Astrocyte of the cerebellum (primary cell): ENCODE measurements at places on chromosomes 11 and 22.

DNA sequence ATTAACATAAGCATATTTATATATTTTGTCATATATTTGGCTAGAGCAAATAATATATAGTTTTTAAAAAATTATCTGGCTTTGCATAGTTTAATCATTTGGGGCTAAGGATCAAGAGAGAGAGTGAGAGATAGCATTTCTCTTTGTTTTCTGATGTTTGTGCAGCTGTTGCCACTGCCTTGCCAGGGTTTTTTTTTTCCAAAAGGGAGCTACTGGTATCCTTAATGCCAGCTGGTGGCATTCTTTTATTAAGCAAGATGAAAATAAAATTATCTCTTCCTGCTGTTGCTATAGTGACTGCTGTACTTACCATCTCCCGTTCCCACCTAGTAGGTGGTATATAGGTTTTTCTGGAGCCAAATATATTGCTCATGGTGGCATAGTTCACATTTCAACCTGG lies 793.3 kb upstream of the ARHGAP42 start:
- no peak for DNase-seq

GRCh38 chr11:10716543-10717259 lies 23.1 kb upstream of the IRAG1 start:
- DNase-seq: no peak

- no peak for DNase-seq
Measured at GRCh38 chr11:127052404-127052803, 51.8 kb upstream of the KIRREL3 start.

DNA sequence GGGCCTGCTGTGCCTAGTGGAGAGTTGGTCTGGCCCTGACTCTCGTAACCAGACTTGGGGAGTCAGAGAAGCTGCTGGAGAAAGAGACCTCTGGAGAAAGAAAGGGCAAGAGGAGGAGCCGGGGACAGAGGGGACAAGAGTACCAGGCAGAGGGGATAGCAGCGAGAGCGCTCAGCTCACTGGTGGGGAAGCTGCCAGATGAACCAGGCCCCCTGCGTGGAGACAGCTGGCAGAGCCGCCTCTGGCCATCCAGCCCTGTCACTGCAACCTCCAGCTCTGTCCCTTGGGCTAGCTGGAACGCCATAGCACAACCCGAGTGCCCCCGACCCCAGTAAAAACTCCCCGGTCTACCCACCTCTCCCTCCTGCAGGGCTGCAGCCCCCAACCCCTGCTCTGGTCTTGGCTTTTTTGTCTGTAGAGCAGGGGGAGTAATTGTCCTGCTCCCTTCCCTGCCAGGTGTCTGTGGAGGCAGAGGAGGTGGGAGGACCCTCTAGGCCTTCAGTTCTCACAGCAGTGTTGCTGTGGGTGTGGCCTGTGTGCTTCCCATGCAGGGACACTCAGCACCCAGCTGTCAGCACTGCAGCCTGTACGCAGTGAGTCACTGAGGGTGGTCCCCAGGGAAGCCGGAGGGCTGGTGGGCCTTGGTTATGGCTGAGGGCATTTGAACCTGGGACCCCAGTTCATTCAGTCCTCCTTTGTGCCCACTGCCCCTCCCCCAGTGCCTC lies 4.8 kb upstream of the SUN2 start:
- DNase-seq: no peak

DNA sequence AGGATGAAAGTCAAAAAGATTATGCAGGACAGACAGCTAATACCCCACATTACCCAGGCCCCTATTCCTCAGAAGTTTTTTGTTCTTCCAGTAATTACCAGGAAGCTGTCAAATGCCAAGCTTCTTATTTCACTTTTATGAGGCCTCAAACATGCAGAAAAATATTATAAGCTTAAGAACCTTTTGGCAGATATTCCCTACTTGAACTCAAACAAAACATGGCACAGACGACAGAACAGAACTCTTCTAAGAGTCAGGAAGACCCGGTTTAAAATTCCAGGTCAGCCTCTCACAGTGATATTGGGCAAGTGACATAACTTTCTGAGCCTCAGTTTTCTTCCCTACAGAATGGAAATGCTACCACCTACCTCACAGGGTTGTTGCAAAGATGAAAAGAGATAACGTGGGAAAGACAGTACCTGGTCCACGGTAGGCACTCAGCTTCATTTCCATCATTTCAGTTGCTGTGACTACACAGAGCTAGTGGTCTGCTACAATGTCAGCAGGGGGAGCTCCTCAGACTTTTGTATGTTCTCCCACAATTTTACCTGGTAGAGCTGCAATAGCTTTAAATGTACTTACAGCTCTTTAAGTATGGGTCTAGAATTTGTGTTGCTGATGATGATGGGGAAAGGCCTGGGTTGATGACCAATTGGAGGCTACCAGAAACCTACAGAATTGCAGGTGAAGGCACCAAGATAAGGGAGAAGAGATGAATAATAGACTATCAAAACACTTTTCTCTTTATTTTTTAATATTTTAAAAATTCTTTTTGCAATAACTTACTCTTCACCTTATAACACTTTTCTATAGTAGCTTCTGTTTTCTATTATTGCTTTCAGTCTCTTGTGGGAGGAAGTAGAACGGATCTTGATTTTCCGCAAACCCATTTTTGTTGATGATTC lies 98.3 kb upstream of the CHRM4 start:
- DNase-seq: peak; percentile 51

- DNase-seq: no peak
Measured at GRCh38 chr11:86067009-86067850, 1.7 kb downstream of the PICALM start.

DNA sequence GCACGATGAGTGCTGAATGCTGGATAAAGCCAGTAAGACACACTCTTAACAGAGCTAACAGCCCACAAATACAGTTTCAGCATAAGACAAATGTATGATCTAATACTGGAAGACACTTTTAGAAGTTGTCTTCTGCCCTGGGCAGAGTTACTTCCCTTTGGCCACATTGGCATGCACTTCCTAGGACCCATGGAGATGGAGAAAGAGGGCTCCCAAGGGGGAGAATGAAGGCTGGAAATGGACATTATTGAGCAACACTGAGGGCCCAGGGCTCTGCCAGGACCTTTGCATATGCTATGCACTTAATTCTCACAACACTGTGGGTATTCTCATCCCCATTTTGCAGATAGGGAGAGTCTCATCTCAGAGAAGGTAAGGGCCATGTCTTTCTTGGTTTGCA lies 123.1 kb downstream of the ADAMTS15 start:
- no peak for DNase-seq

GRCh38 chr11:123356539-123356938 lies 73.5 kb upstream of the GRAMD1B start:
- DNase-seq: no peak

DNA sequence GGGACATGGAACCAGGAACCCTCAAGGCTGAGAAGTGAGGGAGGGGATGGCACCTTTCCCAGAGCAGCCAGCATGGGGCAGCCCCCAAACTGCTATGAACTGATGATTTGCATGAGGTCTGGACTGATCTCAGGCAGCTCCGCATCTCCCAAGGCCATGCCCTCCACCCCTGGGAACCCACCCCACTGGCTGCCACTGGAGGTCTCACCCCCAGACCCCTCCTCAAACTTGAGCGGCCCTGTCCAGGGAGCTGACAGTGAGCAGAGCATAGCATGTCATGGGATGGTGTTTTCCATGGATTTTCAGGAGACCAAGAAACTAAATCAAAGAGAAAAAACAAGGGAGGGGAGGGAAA lies 46.8 kb downstream of the NRXN2 start:
- no peak for DNase-seq
